ENCODE measurements at places on chromosomes 13 and 19. TPM values are rescaled to one million over a fixed set of nuclear protein-coding genes. Genes with fewer than 3 reads are reported as not detected.

Gene STK11
- total RNA-seq, result 43.7 TPM

Gene CYP4F2
- 0.42 TPM for total RNA-seq

Gene MCEMP1
- total RNA-seq, result 0.27 TPM

Gene NMRK2
- total RNA-seq, result not detected

Gene TRPC4
- 6.5 TPM for total RNA-seq

Gene PLIN4
- 4.1 TPM for total RNA-seq

Gene TNNT1
- 83.9 TPM for total RNA-seq

Gene FGF14
- total RNA-seq, result 0.04 TPM

Gene LRRC4B
- 7.4 TPM for total RNA-seq

Gene ZNF442
- total RNA-seq, result 0.53 TPM

Gene DUS3L
- total RNA-seq, result 102 TPM

Gene CCDC70
- not detected for total RNA-seq

Gene ZNF541
- not detected for total RNA-seq

Gene EDDM13
- total RNA-seq, result not detected

Gene RNF225
- 1.4 TPM for total RNA-seq

Gene SMIM44
- total RNA-seq, result not detected

Gene ZNF382
- total RNA-seq, result 0.53 TPM

Gene MUC16
- total RNA-seq, result not detected

Gene SHC2
- total RNA-seq, result 2.1 TPM

Gene AXL
- total RNA-seq, result 302 TPM

Gene FCER2
- 0.34 TPM for total RNA-seq

Gene PCP2
- not detected for total RNA-seq

Gene MBD3L3
- not detected for total RNA-seq
